ENCODE measurements at places on chromosomes 3 and 15. TPM values are rescaled to one million over a fixed set of nuclear protein-coding genes. Genes with fewer than 3 reads are reported as not detected.

Gene CLDN18
- total RNA-seq, result not detected

Gene ATP13A4
- total RNA-seq, result not detected

Gene STRIT1
- not detected for total RNA-seq

Gene MINDY2
- 6.9 TPM for total RNA-seq

Gene RLBP1
- not detected for total RNA-seq

All from myometrial cell (primary cell).